ENCODE measurements at places on chromosomes 12 and 14.

DNA sequence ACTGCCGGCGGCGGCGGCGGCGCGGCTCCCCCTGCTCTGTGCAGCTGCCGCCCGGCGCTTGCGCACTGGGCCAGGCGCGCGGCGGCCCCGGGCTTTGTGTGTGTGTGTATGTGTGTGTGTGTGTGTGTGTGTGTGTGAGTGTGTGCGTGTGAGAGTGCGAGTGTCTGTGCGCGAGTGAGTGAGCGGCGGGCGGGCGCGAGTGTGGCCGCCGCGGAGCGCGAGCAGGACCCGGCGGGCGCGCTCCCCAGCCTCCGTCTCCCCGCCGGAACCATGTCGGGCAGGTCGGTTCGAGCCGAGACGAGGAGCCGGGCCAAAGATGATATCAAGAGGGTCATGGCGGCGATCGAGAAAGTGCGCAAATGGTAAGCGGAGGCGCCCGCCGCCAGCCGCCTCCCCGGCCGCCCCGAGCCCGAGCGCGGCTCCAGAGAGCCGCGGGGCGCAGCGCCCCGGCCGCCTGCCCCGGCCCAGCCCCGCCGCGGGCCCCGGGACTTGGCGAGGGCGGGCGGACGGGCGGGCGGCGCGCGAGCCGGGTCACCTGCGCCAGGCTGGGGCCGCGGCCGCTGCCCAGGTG, at the start of gene BCL7A:
Gene BCL7A (plus strand): TSS at position 63 of the 571 bp plus-strand sequence. CDS start 208 bp downstream, at position 271.
- peak; percentile 72 for DNase-seq

GRCh38 chr14:78598046-78598920, 428.1 kb downstream of the NRXN3 start:
- DNase-seq = peak; percentile 16

DNA sequence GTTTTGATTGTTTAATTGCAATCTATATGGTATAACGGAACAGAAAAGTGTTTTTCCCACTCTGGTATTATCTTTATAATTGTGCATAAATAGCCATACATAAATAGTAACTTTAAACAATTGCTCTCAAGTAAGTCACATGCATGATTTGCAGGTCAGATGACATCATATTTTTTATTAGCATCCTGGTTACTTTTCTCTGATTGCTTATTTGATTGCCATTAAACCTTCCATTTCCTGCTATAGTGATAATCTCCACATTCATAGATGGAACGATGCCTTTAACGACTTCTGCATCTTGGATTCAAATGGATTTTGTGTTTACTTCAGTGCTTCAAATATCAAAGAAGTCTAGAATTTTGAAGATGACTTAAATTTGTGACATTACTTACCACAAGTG, 3.5 kb upstream of the KLRK1 start:
- no peak for DNase-seq

GRCh38 chr14:24849471-24849870, 200.5 kb downstream of the STXBP6 start:
- DNase-seq = no peak

DNA sequence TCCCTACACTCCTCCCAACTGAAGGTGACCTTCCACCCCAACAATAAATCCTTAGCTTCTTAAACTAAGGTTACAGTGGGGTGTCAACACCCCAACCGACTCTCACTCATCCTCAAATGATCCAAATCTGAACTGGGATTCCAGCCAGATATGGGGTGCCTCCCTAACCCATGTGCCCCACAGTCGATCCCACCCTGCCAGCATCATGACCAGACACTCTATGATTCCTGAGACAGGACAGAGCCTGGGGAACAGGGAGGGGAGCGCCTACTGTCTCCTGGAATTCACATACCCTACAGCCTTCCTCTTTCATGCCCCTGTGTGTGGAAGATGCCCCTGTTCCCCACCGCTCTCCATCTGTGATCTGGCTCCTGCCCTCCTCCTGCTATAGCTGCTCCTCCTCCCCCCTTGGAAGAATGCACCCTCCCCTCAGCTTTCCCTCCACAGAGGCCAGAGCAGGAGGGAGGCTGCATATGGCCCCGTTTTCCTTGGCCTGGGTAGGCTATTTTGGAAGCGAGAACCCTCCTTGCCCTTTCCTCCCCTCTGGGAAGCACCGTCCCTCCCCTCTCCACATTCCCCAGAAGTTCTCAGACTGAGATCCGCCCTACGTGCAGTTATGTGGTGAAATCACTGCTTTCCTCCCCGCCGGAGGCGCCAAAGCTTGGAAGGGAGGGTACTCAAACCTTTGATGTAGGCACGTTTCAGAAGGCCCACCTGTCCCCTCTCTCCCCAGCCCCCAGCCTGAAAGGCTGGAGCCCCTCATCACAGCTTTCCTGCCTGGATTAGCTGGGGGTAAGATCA, 48.0 kb downstream of the SMUG1 start:
- DNase-seq = no peak

GRCh38 chr14:32821964-32822653, 116.6 kb upstream of the NPAS3 start:
- DNase-seq = no peak

DNA sequence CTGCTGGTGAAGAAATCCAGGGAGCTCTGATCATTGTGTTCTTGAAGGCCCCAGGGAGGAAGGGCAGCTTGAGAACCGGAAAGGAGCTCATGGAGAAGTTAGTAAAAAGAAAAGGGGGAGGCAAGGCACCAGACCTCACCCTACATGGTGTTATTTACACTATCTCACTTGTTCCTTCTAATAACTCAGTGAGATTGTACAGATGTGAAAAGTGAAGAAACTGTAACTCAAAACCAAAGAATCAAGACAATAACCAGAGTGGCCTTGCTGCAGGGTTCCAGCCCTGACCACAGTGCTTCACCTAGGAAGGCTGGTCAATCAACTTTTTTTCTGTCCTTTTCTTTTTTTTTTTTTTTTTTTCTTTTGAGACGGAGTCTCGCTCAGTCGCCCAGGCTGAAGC, 353.6 kb downstream of the TMTC2 start:
- no peak for DNase-seq

DNA sequence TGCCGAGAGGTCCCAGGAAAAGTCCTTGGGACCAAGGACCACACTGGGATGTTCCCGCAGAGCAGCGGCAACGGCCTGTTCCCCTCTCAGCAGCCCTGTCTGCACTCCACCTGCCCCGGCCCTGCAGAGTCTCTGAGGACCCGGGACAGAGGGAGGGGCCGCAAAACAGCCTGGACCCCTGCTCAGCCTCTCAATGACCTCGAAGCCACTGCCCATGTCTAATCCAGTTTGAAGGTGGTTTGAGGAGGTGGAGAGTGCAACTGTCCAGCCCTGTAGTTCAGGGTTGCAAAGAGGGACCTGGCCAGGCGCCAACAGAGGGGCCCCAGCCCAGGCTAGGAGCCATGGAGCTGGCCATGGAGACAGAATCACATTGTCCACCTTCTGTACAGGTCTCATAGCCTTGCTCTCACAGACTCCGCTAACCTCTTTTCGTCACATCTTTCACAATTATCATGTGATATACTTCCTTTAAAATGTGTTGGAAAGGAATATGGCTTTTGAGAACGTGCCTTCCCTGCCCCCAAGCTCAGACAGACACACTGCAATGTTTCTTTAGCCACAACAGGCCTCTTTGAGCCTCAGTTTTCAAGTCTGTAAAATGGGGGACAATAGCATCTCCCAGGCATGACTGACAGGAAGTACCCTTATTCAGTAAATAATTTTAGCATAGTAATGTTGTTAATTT, 49.3 kb downstream of the ACTN1 start:
- no peak for DNase-seq

DNA sequence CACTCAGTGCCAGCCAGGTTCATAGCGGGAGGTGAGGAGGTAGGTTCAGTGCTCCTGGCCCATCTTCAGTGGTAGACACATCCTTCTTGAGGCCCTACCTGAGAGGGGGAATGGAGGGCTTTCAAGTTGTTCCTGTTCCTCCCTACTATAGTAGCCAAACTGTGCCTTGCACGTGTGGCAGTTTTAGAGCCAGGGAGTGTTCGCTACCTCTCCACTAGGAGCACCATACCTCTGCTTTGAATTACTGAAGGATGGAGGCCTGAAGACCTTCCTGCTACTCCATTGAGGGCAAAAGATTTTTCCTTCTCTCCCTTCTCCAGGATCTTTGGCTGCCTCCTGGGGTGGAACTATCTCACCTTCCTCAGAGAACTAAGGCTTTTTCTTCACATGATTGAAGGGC, 5.9 kb upstream of the ALG10 start:
- no peak for DNase-seq

- no peak for DNase-seq
Observed at GRCh38 chr14:79074510-79074909, 904.3 kb downstream of the NRXN3 start.

DNA sequence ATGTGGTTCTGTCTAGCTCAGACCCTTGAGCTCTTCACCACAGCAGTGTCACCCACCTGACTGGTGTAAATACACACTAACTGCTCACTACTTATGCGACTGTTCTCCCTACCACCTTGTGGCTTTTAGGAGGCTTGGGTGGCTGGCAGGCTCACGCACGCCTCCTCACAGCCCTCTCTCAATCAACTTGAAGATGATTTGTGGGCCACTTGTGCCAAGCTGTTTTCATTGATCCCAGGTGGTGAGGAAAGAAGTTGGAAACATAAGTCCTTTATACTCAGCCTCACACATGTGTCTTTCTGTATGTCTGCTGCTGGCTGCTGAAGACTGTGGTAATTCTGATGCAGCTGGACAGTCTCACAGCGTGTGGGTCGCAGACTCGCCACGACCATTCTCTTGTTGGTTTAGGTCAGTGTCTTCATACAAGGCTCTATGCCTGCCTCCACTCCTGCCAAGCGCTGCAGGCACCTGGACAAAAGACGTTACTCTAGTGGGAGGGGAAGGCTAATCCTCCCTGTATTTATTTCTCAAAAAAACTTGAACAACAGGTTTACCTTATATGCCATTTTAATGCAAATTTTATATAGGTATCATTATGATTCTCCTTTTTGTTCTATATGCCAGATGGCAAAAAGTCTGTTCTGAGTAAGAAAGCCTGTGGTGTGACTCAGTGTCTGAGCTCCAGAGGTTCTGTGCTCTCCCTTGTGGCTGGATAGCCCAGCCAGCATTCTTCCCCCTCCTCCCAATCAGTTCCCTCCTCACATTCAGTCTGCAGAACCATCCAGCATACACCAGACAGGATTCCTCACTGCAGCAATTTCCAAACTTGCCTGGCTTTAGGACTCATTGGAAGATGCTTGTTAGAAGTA, 115.6 kb downstream of the DIP2B start:
- DNase-seq = no peak

- DNase-seq = no peak
Observed at GRCh38 chr14:91870001-91870400, 2.7 kb upstream of the TC2N start.

Data from activated B cell treated with CpG ODN at 0.5 μM for 24 hours (primary cell).